ENCODE measurements at places on chromosomes 16 and 17. TPM values are rescaled to one million over a fixed set of nuclear protein-coding genes. Genes with fewer than 3 reads are reported as not detected.

- no peak overlapping the region for H3K4me3 ChIP-seq
- H3K27ac ChIP-seq = peak overlapping the region; percentile 51
- DNase-seq = no peak
Observed at GRCh38 chr17:79733692-79734070, 2.9 kb downstream of the ENPP7 start.

The PHOSPHO1 gene
- total RNA-seq = not detected

DNA sequence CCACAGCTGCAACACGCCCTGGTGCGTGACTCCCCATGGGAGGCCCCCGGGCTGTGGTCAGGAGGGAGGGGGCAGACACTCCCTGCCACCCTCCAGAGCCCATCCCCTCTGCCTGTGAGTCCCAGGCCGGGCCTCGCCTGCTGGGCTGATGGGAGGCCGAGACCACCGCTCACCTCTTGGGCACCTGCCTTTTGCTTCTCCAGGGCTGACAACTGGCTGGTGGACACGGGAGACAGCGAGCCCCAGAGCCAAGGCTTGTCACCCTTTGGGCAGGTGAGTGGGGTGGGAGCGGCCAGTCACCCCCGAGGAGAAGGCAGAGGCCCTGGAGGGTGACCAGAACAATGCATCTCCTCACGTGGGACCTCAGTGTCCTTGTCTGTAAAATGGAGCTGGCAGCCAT lies 20.8 kb downstream of the CHMP1A start:
- H3K4me3 ChIP-seq = no peak overlapping the region
- DNase-seq = no peak
- H3K27me3 ChIP-seq = peaks cover 1% of the 10 kb centered on the region
- H3K4me1 ChIP-seq = peaks cover 7% of the 10 kb centered on the region
- H3K27ac ChIP-seq = no peak overlapping the region

The KRT13 gene
- not detected for total RNA-seq

GRCh38 chr16:8885674-8886592 lies 3.8 kb downstream of the LITAFD start:
- DNase-seq = no peak
- peak overlapping the region; percentile 68 for H3K27ac ChIP-seq
- H3K36me3 ChIP-seq = peaks cover 11% of the 10 kb centered on the region
- H3K4me1 ChIP-seq = no peaks in the 10 kb centered on the region
- H3K27me3 ChIP-seq = peaks cover 6% of the 10 kb centered on the region
- H3K4me3 ChIP-seq = no peak overlapping the region

GRCh38 chr17:56064506-56064905 lies 88.8 kb upstream of the ANKFN1 start:
- no peaks in the 10 kb centered on the region for H3K4me1 ChIP-seq
- H3K36me3 ChIP-seq = no peaks in the 10 kb centered on the region
- H3K4me3 ChIP-seq = no peak overlapping the region
- H3K27me3 ChIP-seq = peaks cover 4% of the 10 kb centered on the region

The CCT6B gene
- total RNA-seq = 1.7 TPM

The ANKRD13B gene
- 12.3 TPM for total RNA-seq

The TBX6 gene
- 1.2 TPM for total RNA-seq

DNA sequence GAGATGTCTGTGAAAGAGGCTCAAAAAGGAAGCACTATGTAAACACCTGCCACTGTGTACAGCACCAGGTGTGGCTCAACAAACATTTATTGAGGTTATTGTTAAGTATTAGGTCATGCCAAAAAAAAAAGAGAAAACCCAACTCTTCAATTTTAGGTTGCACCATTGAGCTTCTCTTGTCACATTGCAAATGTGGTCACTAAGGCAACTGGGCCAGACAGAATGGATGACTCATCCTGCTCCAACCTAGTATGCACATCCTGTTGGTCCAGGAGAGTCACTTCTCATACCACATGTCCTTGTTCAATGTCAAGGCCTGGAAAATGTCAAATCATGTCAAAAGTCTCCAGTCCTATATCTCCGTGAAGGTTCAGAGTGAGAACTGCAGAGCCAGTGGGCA lies 25.0 kb downstream of the HOXB1 start:
- H3K4me3 ChIP-seq = no peak overlapping the region
- H3K36me3 ChIP-seq = peaks cover 3% of the 10 kb centered on the region
- H3K4me1 ChIP-seq = peaks cover 41% of the 10 kb centered on the region
- H3K27ac ChIP-seq = peak overlapping the region; percentile 58
- H3K27me3 ChIP-seq = peaks cover 36% of the 10 kb centered on the region

DNA sequence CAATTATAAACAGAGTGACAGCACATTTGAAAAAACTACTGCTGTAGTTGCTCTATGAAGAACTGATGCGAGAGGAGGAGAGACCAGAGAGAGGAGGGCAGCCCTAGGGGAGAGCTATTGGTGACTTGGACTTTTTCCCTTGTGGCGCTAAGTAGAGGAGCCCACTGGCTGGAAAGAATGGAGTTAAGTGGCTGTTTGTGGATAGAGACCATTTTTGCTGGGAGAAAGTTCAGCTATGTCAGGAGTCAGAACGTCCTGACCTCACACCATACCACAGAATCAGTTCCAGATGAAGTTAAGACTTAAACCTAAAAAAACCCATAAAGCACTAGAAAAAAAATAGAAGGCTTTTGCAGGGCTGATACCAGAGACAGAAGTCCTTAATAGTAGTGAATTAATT lies 2.0 kb downstream of the POLR2A start:
- H3K27ac ChIP-seq = peak overlapping the region; percentile 25
- H3K27me3 ChIP-seq = no peaks in the 10 kb centered on the region
- no peak for DNase-seq
- H3K36me3 ChIP-seq = peaks cover 40% of the 10 kb centered on the region
- H3K4me3 ChIP-seq = peak overlapping the region; percentile 94

GRCh38 chr17:57987581-57988300 lies at the start of gene VEZF1:
TSS of gene VEZF1 (minus strand) at chr17:57988254. CDS start at chr17:57988111, 143 bp downstream.
- peak; percentile 83 for DNase-seq
- H3K4me3 ChIP-seq = peak within 1 kb of the TSS; percentile 90
- peak within 1 kb of the TSS; percentile 93 for H3K27ac ChIP-seq
- H3K36me3 ChIP-seq = peaks cover 31% of the 10 kb centered on the region
- H3K27me3 ChIP-seq = no peaks in the 10 kb centered on the region

DNA sequence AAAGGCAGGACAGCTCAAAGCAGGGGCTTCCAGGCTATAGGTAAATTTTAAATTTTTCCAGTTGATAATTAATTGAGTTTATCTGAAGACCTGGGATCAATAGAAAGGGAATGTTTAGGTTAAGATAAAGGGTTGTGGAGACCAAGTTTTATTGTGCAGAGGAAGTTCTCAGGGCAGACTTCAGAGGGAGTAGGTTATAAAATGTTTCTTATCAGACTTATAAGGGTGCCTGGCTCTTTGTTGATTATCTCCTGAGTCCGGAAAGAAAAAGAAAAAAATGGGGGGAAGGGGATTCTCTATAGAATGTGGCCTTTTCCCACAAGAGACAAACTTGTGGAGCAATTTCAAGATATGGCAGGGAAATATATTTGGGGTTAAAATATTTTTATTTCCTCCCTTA lies 15.9 kb downstream of the SLC46A1 start:
- no peak for DNase-seq
- H3K36me3 ChIP-seq = peaks cover 31% of the 10 kb centered on the region
- H3K27ac ChIP-seq = peak overlapping the region; percentile 33
- peaks cover 8% of the 10 kb centered on the region for H3K4me1 ChIP-seq
- no peak overlapping the region for H3K4me3 ChIP-seq

- H3K4me3 ChIP-seq = no peak overlapping the region
- peaks cover 18% of the 10 kb centered on the region for H3K36me3 ChIP-seq
- DNase-seq = no peak
- no peaks in the 10 kb centered on the region for H3K27me3 ChIP-seq
- peak overlapping the region; percentile 7 for H3K27ac ChIP-seq
Observed at GRCh38 chr17:82400206-82400605, 17.9 kb upstream of the HEXD start.

DNA sequence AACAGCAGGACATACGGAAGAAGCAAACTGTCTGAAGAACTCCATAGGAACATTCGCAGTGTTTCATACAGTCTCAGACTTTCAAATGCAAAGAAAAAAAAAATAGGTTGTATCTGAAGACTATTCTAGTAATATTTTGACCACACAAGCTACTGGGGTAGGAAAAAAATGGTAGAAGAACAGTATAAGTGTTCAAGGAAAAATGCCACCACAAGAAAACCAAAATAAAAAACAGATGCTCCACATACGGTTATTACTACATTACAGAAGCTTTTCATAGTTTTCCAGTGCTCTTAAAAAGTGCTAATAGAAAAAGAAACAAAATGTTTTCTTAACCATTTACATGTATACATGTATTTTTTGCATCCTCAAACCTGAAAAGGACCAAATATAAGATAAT lies 3.7 kb downstream of the NCOR1 start:
- H3K4me1 ChIP-seq = peaks cover 38% of the 10 kb centered on the region
- no peaks in the 10 kb centered on the region for H3K27me3 ChIP-seq
- H3K36me3 ChIP-seq = no peaks in the 10 kb centered on the region

The PRR29 gene
- total RNA-seq = 3.8 TPM

DNA sequence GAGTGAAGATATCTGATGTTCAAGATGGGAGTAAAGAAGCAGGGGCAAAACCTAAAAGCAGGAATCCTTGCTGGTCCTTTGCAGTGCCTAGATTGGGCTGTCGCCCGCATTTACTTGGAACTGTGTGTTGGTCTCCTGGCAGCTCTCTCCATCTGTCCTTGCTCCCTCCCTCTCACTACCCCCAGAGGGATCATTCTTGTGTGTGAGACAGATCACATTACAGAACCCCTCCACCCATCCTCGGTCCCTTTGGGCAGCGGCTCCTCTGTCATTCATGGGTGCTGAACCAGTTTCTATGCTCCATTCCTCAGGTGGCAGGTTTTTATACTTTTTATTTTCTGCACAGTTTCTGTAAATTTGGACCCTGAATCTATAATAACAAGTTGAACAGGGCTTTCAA lies 99.4 kb upstream of the MYOCD start:
- no peaks in the 10 kb centered on the region for H3K36me3 ChIP-seq
- no peaks in the 10 kb centered on the region for H3K4me1 ChIP-seq
- no peak for DNase-seq
- no peaks in the 10 kb centered on the region for H3K27me3 ChIP-seq
- no peak overlapping the region for H3K4me3 ChIP-seq
- no peak overlapping the region for H3K27ac ChIP-seq

GRCh38 chr17:67648032-67648905 lies 69.5 kb upstream of the NOL11 start:
- H3K27ac ChIP-seq = no peak overlapping the region
- peaks cover 3% of the 10 kb centered on the region for H3K36me3 ChIP-seq
- no peak for DNase-seq
- no peaks in the 10 kb centered on the region for H3K4me1 ChIP-seq

DNA sequence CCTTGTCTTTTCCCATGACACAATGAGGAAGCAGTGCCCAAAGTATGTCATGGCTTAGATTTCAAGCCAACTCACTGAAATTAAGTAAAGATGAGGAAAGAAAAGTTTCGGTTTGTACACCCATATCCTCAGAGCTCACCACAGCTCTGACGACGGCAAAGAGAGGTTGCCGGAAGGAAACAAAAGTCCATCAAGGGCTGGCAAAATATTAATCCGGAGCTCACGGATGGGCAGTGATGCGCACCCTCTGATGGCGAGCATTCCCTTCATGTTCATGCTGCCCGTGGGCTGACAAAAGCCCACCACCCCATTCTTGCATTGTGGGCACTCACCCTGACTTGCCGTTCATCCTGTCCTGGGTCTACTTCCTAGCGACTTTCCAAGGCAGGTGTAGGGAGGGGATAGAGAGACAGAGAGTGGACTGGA lies 103.1 kb downstream of the SOX9 start:
- peaks cover 24% of the 10 kb centered on the region for H3K27me3 ChIP-seq
- H3K27ac ChIP-seq = no peak overlapping the region
- H3K4me1 ChIP-seq = no peaks in the 10 kb centered on the region
- DNase-seq = no peak

DNA sequence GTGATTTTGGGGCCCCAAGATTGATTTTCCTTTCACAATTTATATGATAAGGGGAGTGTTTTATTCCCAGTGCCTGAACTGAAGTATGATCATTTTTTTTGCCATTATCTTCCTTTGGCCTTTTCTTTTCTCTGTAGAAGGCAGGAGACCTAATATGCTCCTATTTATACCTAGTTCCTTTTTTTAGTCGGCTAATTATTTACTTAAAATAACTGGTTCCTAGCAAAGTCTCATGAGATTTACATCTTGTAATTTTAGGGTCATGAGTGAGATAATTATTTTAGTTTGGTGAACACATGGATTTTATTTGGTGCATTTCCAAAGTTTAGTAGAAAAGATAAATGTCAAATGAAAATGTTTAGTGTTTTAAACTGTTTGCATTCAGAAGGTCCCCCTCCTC lies 24.8 kb downstream of the SEC14L1 start:
- peaks cover 73% of the 10 kb centered on the region for H3K36me3 ChIP-seq
- H3K4me1 ChIP-seq = peaks cover 35% of the 10 kb centered on the region

- peaks cover 3% of the 10 kb centered on the region for H3K36me3 ChIP-seq
- no peak for DNase-seq
- peaks cover 8% of the 10 kb centered on the region for H3K27me3 ChIP-seq
Observed at GRCh38 chr17:81518785-81519283, 6.2 kb upstream of the ACTG1 start.

The NQO1 gene
- total RNA-seq = 20.4 TPM

- H3K27me3 ChIP-seq = no peaks in the 10 kb centered on the region
- H3K4me3 ChIP-seq = peak overlapping the region; percentile 20
- DNase-seq = no peak
- no peak overlapping the region for H3K27ac ChIP-seq
Observed at GRCh38 chr17:51155416-51155815, 2.1 kb downstream of the NME1 start.

GRCh38 chr16:51592001-51592501 lies 441.0 kb upstream of the SALL1 start:
- no peaks in the 10 kb centered on the region for H3K4me1 ChIP-seq
- no peaks in the 10 kb centered on the region for H3K27me3 ChIP-seq
- H3K36me3 ChIP-seq = no peaks in the 10 kb centered on the region
- no peak overlapping the region for H3K4me3 ChIP-seq
- DNase-seq = no peak

DNA sequence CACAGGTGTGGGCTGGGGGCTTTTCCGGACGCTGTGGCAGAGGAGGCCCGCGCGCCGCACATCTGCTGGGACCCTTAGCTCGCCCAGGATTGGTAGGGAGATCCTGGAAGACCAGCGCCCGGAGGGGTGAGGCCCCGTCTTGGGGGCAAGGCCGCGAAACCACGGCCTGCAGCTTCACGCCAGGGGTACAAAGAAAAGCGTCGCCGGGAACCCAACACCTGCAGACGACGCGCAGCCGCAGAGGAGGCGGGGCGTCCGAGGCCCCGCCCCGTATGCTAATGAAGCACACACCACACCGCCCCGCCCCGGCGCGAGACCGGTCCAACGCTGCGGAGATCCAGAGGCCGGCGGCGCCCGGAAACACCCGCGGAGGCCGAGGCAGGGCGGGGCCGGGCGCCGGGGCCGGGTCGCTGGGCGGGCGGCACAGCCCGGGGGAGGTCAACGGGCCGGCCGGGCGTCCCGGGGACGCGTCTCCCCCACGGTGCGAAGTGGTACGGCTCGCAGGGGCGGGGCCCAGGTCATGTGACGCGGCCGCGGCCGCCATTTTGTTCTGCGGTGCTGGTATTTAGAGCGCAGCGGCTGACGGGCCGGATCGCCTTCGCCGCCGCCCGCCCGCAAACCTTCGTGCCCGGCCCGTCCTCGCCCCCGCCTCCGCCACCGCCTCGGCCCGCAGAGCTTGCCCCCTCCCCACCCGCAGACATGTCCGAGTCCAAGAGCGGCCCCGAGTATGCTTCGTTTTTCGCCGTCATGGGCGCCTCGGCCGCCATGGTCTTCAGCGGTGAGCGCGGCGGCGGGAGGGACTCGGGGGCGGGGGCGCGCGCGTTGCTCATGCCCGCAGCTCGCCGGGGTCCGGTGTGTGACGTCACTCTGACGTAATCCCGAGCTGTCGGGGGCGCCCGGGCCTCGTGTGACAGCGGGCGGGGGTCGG lies at the start of gene ATP6V0C:
ATP6V0C (plus strand) TSS at position 548 of the 928 bp plus-strand sequence; CDS start at position 700, 152 bp downstream.
- peak; percentile 92 for DNase-seq
- peaks cover 7% of the 10 kb centered on the region for H3K36me3 ChIP-seq
- H3K4me1 ChIP-seq = peaks cover 49% of the 10 kb centered on the region
- H3K4me3 ChIP-seq = peak within 1 kb of the TSS; percentile 92
- H3K27ac ChIP-seq = peak within 1 kb of the TSS; percentile 96
- H3K27me3 ChIP-seq = no peaks in the 10 kb centered on the region

Measured in activated CD4-positive, alpha-beta T cell treated with anti-CD3 and anti-CD28 coated beads, Interleukin-2, amount 10 ng/mL, durations not matched to agents 7 days and 5 days (primary cell).